ENCODE measurements at places on chromosomes 5 and 9. TPM values are rescaled to one million over a fixed set of nuclear protein-coding genes. Genes with fewer than 3 reads are reported as not detected.

Gene DMRT3
- not detected for total RNA-seq

- DNase-seq, result no peak
Observed at GRCh38 chr9:98856982-98857381, 49.5 kb downstream of the GALNT12 start.

Gene ZDHHC21
- total RNA-seq, result 3.8 TPM

Gene CARTPT
- total RNA-seq, result not detected

DNA sequence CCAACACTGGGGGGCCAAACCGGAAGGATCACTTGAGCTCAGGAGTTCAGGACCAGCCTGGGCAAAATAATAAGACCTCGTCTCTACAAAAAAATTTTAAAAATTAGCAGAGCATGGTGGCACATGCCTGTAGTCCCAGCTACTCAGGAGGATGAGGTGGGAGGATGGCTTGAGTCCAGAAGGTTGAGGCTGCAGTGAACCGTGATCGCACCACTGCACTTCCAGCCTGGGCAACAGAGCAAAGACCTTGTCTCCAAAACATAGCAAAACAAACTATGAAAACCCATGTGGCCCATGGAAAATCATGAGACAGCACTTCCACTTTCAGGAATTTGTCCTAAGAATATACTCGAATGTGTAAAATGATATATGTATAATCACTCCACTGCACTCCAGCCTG is 6.1 kb downstream of the SETX start:
- DNase-seq, result no peak

Gene SLC34A1
- total RNA-seq, result not detected

DNA sequence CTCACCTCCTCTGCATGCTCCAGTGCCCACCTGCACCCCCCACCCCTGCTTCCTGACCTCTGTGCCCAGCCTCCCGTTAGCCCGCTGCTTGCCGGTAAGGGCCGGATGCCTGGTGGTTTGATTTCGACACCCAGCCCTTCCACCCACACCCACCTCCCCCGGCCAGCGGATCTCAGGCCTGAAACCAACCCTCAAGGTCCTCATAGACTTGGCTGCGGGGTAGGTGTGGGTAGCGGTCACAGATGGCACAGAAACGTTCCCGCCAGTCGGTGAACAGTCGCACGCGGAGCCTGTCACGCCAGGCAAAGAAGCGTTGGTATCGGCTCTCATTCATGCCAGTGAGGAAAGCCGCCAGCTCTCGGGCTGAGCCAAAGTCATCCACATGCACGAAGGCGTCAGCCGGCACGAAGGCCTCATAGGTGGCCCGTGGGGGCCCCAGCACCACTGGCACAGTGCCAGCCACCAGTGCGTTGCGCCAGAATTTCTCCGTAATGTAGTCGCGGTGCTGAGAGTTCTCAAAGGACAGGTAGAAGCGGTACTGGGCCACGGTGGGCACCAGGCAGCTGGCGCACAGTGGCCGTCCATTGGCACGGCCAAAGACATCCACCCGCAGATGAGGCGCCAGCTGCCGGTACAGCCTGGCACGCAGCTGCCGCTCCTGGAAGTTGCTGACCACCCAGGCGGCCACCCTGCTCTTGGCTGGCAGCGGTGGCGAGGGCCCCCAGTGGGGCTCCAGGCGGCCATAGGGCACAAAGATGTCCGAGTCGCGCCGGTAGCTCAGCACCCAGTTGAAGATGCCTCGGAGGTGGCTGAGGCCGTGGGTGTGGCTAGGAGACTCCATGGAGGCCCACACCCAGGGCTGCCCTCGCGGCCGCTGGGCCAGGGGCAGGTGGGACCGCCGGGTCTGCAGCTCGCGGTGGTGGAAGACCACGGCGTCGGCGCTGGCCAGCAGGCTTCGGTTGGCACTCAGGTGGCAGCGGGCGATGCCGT is 1.1 kb downstream of the FUT7 start:
- peak; percentile 61 for DNase-seq

Data from activated naive CD4-positive, alpha-beta T cell treated with anti-CD3 and anti-CD28 coated beads for 36 hours (primary cell).